ENCODE measurements at places on chromosomes 4 and X.

GRCh38 chr4:110629214-110629754, 6.4 kb upstream of the PITX2 start:
- DNase-seq, result no peak

DNA sequence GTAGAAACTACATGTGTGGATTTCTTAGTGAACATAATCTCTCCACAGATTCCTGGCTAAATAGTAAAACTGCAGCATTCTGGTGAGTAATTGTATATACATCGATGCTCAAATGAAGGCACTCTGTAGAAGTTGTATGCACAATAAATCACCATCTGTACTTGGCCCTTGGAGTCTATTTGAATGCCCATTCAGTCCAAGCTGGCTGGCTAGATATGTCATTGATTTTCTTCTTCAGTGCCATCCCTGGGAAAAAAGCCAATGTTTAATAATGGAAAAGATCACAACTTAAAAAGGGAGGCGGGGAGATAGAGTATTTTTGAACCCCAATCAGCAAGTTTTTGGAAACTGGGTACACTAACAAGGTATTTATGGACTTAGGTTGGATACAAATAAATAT, 381.0 kb upstream of the TEX13C start:
- DNase-seq, result no peak

- no peak for DNase-seq
Measured at GRCh38 chr4:106454581-106454980, 86.0 kb upstream of the GIMD1 start.

GRCh38 chr4:48329976-48330375, 11.4 kb upstream of the SLAIN2 start:
- DNase-seq, result no peak

GRCh38 chr4:99852199-99852749, 35.6 kb downstream of the DAPP1 start:
- DNase-seq, result no peak

GRCh38 chrX:47283015-47283771, 50.4 kb downstream of the USP11 start:
- DNase-seq, result no peak

- no peak for DNase-seq
Measured at GRCh38 chr4:140363558-140363957, 9.9 kb upstream of the SCOC start.

DNA sequence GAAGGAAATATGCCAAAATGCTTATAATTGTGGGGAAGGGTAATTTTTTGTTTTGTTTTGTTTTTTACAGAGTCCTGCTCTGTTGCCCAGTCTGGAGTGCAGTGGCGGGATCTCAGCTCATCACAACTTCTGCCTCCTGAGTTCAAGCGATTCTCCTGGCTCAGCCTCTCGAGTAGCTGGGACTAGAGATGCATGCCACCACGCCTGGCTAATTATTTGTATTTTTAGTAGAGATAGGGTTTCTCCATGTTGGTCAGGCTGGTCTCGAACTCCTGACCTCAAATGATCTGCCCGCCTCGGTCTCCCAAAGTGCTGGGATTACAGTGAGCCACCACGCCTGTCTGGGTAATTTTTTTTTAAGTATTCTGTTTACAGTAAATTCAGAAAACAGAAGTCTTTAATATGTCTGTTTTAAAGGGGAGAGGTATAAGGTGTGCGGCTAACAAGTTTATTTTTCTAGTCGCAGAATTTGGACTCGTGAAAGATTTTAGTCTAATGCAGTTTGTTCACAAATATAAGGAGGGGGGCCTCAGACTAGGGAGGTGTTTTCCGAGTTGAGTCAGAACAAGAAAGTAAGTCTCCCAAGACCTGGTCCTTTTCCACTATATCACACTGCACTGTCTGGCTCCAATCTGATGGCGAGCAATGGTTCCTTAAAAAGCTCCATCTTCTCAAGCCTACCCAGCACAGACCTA, 1.5 kb downstream of the ACSL1 start:
- no peak for DNase-seq

DNA sequence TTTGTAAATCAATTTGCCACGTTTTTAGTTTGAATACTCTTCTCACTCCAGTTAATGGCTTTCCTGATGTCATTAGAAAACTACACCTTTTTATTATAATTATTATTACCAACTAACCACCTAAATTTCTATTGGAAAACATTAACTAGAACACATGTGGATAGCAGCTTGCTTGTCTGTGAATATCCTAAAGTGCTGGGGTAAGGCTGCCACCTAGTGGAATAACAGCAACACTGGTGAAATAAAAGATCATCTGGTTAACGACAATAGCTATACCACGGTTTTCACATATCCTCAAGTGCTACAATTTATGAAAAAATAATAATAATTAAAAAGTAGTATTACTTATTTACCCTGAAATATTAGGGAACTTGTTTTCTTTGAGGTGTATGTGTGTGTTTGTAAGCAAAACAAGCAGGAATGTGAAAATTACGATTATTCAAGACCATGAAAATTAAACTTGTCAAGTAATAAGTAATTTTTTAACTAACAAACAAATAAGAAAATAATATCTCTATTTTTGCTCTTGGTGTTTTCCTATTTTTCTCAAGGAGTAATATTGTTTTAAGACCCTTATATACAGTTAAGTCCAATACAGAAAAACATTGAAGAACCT, 130.1 kb upstream of the TECRL start:
- DNase-seq, result no peak

DNA sequence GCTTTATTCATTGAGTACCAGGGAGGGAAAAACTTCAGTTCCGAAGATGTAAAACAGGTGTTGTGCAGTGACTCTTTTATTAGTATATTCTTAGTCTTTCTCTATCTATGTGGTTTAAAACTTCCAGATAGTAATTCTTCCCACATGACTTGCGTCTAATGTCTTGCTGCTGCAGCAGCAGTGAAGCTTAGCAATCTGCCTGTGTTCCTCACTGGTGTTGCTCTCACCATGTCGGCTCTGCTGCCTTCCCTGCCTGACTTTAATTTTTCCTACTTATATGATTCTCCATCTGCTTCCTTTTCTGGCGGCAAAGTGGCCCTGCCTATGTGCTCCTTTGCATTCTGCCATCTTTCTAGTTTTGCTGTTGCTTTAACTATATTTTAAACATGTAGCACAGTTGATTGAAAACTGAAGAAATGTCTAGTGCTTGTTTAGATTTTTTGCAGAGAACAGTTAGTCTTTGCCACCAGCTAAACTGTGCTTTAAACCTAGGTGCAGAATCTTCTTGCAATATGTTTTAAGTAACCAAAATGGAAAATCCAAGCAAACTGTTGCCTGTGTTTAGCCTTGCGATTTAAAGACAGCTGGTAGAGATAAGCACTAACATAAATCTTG, 1934.2 kb upstream of the IGFBP7 start:
- DNase-seq, result no peak

DNA sequence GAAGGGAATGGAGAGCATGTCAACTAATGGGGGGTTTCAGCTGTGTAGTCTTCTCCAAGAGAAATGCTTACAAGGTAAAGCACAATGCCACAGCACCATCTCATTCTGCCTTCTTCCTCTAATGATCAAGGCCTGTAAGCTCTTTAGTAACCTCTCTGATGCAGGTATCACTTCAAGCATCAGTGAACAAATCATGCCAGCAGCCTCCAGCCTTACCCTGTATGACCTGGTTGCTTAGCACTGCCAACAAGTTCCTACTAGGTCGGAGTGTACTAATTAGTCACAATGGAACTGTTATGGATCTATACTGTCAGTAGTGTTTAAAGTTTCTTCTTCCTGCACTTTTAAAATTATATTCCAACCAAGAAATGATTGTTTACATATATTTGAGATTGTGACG, 197.7 kb downstream of the GRID2 start:
- DNase-seq, result no peak

DNA sequence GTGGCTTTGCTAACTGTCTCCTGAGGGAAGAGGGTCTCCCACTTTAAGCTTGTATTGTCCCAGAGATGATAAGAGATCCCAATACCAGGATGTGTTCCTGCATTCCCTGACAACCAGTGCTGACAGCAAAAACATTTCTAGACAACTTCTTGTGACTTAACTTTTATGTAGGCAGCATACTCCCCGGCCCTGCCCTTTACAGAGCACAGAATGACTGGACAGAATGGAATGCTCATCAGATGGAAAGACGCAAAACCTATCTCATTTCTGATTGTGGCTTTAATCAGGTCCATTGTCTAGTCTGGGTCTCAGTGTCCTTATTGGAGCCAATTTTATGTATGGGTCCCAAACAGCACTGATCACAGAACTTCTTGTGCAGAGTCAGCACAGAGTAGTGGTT, 18.2 kb upstream of the PLAC1 start:
- no peak for DNase-seq

- no peak for DNase-seq
Measured at GRCh38 chr4:1237981-1238675, 10.8 kb downstream of the CTBP1 start.

GRCh38 chrX:42189576-42189975, 266.2 kb upstream of the CASK start:
- DNase-seq, result no peak

- DNase-seq, result no peak
Measured at GRCh38 chr4:153782581-153782980, 6.3 kb downstream of the SFRP2 start.

- DNase-seq, result no peak
Measured at GRCh38 chr4:22803512-22803911, 110.8 kb downstream of the GBA3 start.

GRCh38 chrX:120604361-120604782, 471 bp downstream of the MCTS1 start:
- DNase-seq, result no peak

DNA sequence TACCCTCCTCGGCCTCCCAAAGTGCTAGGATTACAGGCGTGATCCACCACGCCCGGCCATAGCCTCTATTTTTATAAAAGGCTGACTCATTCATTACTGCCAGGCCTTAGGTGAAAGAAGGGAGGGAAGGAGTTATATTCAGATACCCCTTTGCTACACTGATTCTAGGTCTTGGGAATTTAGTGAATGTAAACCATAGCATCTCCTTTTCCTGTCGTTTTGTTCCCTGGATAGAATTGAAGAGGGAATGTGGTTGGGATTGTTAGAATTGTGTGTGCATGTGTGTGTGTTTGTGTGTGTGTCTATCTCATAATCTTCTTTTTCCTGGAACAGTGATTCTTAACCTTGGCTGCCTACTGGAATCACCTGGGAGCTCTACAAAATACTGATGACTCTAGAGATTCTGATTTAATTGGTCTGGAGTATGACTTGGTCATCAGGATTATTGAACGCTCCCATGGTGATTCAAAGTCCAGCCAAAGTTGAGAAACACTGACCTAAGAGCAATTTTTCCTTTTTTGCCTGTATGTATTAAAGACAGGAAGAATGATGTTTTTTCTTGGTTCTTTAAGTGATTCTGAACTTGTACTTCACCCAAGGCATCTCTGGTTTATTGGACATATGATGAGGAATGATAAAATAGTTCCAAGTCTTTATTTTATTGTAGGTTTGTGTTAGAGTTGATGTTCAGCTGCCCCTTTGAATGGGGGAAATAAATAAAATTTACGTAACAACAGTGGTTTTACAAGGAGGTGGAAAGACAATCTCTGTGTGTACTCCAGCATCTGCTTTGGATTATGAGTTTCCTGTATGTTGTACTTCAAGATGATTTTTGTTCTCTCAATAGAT, 37.0 kb downstream of the NAP1L5 start:
- DNase-seq, result no peak

GRCh38 chrX:9832811-9833210, 46.6 kb downstream of the SHROOM2 start:
- DNase-seq, result no peak

GRCh38 chr4:21205821-21206531, 505.7 kb downstream of the PACRGL start:
- DNase-seq, result no peak

DNA sequence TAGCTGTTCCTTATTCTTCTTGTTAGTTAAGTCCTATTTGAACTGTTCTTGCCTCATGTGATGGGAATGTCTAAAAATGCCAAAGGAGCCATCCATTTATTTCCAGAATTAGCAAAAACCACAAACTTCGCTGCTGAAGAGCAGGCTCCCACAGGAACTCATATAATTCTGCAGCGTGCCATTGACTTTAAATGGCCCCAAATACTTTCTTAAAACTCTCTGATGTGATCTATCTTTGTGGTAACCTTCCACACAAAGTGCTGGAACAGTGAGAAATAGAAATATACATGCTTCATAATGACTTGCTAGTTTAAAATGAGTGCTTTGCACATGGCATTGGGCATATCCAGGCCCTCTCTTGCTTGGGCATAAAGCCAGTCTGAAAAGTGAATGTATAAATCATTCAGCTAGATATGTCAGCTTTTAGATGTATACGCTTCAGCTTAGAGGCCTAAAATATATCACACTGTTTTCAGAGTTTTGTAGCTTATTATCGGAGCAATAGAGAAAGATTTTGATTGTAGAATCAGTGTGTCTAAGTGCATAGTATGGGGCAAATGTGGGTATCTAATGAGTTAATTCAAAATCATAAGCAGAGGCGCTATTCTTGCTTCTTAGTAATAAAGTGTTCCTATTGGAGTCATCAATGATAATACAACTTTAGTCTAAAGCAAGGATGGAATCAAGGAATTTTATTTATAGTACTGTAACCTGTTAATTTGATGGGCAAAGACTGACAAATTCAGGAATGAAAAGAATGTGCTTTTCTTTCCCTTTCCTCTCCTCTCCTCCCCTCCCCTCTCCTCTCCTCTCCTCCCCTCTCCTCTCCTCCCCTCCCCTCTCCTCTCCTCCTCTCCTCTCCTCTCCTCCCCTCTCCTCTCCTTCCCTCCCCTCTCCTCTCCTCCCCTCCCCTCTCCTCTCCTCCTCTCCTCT, 392.2 kb upstream of the ZFP42 start:
- no peak for DNase-seq

DNA sequence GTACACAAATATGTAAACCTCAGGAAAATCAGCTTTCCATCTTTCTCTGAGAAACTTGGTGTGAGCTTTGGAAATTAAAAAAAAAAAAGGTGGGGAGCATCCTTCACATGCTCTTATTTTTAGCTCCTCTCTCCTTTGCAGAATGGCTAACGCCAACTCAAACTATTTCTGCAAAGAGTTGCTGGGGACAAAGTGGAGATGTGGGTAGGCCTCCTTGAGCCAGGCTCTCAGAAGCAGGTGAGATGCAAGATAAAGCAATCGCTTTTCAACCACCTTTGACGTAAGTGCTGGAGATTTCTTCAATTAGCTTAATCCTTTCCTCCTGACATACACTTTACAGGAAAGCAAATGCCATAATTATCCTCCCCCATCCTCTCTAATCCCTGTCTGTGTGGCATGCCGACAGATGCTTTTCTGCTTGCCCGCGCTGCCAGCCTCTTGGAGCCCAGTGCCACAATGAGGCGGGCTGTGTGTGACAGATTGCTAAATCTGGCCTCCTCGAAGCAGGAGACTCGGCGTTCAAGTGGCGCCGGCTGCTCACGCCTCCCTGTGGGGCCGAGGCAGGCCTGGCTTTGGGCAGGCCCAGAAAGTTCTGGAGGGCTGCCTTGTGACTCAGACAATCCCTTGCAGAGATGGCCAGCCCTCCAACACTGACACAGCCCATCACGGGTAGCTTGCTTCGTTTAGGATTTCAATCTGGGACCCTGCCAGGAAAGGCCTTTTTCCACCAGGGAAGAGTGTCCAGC, 64.9 kb upstream of the SOD3 start:
- no peak for DNase-seq
